ENCODE measurements at places on chromosomes 4 and X. TPM values are rescaled to one million over a fixed set of nuclear protein-coding genes. Genes with fewer than 3 reads are reported as not detected.

DNA sequence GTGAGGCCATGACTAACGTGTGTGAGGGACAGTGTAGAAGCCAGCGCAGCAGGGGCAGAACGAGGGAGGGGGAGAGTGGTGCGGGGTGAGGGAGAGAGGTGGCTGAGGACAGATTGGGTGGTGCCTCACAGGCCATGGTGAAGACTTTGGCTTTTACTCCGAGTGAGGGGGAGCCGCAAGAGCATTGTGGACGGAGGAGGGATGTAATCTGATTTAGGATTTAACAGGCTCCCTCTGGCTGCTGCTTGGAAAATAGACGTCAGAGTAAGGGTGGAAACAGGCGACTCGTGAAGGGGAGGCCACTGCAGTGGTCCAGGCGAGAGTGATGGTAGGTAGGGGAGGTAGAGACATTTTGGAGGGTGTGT is 13.0 kb downstream of the PPP1R3F start:
- no peak overlapping the region for H3K27ac ChIP-seq
- H3K4me1 ChIP-seq = peaks cover under 1% of the 10 kb centered on the region
- H3K36me3 ChIP-seq = no peaks in the 10 kb centered on the region
- no peaks in the 10 kb centered on the region for H3K27me3 ChIP-seq

Gene ZNF630
- total RNA-seq = not detected

Gene CPLX1
- not detected for total RNA-seq

Gene CLCN3
- 23.0 TPM for total RNA-seq

Gene XPNPEP2
- total RNA-seq = 0.07 TPM
